HL-60 (cell line): ENCODE measurements at places on chromosomes 2 and 18.
A peak's percentile ranks its signal among the peaks of the same experiment; 100 is the strongest.

DNA sequence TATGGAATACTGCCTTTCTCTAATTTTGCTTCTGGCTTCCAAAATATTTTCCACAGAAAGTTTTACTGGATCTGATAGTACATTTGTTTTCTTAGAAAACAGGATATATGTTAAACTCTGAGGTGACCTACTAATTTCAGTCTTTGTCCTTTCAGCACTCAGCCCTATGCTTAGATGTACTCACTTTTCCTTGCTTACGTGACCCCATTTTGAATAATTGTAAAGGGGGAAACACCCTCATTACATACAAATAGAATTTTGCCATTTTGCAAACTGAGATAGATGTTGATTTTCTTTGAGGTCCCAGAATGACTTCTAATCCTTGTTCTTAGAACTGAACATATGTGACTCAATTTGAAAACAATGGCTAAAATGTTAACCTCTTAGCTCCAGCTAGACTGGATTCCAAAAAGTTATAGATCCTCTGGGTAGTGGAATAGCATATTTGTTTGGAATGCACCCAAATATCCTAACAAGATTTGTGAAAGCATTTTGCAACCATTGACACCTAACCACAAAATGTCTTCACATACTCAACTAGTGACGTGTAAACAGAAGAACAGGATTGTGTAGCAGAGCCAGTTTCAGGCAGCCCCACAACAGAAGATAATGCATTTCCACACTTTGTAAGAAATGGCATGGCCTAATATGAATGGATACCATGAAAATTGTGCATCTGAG is 44.8 kb upstream of the EHBP1 start:
- peak; percentile 4 for DNase-seq

- DNase-seq: no peak
Observed at GRCh38 chr2:208046686-208047085, 21.4 kb upstream of the PLEKHM3 start.

- DNase-seq: no peak
Observed at GRCh38 chr2:149670086-149670485, 82.5 kb upstream of the MMADHC start.

GRCh38 chr2:30628341-30628740 is 178.9 kb downstream of the CAPN13 start:
- no peak for DNase-seq

GRCh38 chr2:14752295-14752694 is 119.8 kb downstream of the LRATD1 start:
- DNase-seq: no peak

DNA sequence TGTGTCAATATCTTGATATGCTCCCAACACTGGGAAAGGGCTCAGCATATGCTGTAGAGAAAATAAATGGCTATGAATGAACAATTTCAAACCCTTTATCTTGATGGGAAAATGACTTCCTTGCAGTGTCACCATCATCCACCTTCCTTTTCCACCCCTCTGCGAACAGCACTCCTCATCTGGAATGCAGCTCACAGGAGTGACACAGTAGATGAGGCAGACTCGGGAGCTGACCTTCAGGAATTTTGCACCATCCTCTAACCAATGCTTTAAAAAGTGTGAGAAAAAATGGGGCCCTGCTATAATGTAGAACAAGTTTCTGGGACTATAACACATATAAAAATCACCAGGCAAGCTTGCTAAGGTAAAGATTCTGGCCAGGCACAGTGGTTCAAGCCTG is 41.3 kb upstream of the YPEL5 start:
- DNase-seq: no peak

DNA sequence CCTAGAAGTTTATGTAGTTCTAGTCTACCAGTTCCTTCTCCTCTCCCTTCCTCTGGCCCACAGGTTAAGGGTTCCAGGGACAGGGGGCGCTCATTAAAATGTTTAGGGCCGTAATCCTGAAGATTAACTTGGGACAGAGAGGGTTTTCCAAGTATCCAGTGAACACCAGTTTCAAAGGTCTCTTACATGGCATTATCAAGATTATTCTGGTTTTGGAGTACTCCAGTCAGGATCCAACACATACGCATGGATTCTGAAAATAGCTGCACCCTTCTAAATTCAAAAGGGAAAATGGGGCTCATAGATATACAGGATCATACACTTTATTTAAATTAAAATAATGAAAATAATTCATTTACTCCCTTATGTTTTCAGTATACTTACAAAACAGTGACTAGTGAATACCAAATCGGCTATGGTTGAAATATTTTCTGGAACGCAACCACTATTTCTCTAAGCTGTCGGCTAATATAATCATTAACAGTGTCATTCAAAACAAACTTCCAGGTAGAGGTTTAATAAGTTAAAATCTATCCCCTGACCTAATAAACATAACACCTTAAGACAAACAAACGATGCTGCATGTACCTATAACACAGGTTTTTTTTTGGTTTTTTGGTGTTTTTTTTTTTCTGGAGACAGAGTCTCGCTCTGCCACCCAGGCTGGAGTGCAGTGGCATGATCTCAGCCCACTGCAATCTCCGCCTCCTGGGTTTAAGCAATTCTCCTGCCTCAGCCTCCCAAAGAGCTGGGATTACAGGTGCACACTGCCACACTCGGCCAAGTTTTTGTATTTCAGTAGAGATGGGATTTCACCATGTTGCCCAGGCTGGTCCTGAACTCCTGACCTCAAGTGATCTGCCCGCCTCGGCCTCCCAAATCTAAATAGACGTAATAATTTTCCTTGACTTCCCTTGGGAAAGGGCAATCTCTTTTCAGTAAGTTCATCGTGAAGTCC is 44.7 kb downstream of the MGAT4A start:
- DNase-seq: no peak

DNA sequence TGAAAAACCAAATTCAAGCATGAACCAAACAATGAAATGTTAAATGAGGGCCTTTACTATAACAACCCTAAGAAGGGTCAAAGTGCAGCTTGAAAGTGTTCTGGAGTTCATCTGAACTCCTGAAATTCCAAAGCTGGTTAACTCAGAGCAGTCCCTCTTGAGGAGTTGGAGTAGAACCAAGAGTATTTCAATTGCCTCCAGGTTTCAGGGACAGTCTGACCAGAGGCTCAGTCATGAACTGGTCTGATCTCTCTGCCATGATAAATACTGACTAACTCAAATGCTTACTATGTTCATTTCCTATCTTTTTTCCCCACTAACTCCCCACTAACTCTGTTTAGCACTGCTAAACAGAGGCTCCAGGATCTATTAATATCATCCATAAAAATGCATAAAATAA is 2.7 kb downstream of the STARD7 start:
- no peak for DNase-seq

GRCh38 chr2:114108824-114109416 is 219.0 kb downstream of the ACTR3 start:
- DNase-seq: no peak

- no peak for DNase-seq
Observed at GRCh38 chr2:375270-375955, 87.5 kb upstream of the ALKAL2 start.

DNA sequence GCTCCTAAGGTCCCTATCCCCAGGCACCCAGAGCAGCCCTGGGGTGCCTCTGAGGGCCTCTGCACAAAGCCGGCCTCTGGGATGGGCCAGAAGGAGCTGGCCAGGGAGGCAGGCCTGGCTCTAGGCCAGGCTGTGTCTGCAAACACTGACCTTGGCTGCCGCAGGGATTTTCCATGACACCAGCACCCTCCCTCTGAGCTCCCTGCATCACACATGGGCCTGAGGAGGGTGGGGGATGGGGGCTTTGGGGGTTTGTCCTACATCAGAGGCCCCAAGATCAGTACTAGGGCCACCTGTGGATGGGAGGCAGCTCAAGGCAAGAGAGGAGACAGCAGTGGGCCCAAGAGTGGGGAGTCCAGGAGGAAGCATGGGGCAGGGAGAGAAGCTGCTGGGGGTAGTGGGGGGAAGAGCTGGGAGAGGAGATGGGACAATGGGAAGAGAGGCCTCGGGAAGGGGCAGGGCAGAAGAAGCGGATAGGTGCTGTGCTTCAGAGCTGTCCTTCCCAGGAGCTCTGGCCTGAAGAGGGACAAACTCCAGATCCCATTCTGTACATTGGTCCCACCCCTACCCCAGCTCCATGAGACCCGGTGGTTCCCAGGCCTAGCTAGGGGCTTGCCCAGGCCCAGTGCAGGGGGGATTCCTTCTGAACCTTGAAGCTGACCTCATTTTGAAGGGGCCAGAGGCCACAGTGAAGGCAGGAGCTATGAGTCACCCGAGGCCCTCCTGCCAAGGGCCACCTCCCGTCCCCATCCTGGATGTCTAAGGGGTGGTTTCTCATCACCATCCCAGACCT is 28.0 kb downstream of the KCNK3 start:
- DNase-seq: no peak

GRCh38 chr2:2875831-2876230 is 501.8 kb downstream of the EIPR1 start:
- DNase-seq: no peak

- DNase-seq: no peak
Observed at GRCh38 chr2:72895759-72896281, 8.6 kb downstream of the SPR start.

GRCh38 chr2:213161759-213162515 is 10.5 kb upstream of the IKZF2 start:
- no peak for DNase-seq

GRCh38 chr18:2515171-2515787 is 56.0 kb downstream of the METTL4 start:
- DNase-seq: no peak

DNA sequence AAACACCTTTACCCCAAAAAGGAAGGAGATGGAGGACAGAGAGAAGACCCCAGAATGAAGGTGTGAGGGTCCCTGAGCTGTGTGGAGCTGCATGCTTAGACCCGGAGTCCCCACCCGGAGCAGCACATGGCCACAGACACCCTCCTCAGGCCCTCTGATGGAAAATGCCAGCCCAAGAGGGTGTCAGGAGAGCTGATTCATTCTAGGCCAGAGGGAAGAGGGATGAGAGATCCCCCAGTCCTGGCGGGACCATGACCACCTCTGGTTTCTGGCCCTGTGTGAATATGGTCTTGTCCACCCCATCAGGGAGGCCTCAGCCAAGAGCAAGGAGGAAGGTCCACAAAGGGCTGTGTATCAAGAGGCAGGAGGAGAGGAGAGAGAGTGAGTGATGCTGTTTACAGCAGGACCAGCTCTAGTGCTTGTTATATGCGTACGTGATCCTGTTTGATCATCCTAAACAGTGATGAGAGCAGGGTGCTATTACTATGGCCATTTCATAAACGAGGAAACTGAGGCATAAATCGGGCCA is 186.6 kb upstream of the HAAO start:
- DNase-seq: no peak

DNA sequence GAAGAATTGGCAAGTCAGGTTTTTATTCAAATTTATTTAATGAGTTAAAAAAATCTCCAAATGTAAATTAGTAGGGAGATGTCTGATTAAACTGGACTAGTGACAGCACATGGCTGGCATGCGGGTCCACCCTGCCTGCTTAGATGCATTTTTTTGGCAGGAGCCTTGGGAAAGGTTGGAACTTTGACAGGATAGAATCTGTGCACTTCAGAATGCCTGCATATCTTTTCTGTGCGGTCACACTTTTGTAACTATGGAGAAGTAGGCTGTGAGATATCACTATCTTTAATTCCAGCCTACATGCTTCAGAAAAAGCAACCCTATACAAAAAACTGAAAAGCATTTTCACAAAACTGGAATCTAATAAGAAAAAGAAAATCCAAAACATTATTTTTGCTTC is 317.8 kb downstream of the MBD2 start:
- no peak for DNase-seq

DNA sequence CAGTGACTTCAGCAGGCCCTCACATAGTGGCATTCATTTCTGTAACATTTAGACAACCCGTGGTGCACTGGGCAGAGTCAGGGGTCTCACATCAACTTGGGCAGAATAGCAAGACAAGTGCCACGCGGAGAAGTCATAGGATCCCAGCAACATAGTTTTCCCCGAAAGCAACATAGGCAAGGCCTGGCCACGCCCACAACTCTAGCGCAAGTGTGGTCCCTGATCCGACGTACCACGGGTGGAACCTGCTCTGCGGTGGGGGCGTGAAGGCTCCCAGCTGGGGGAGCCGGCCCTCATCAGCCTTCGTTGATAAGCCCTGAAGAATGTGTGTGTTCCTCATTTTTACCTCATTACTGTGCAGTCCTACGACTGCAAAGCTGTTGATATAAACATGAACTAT is 261.2 kb downstream of the EIPR1 start:
- DNase-seq: no peak

DNA sequence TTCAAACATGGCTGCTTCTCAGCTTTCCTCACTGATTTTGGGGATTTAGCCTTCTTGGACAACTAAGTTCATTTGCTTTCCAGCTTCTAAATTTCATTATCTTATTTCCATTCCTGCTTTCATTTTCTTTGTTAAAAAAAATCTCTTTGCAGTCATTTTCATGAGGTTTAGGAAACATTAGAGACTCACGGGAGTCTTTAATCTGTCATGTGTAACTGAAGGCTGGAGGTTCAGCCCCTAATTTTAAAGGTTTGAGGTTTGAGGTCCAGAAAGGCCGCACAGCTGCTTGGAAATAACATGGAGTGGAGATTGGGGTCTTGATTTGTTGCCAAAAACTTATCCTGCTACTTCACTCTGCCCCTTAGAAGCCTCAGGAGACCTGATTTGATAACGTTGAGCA is 30.3 kb downstream of the PROKR1 start:
- DNase-seq: no peak

DNA sequence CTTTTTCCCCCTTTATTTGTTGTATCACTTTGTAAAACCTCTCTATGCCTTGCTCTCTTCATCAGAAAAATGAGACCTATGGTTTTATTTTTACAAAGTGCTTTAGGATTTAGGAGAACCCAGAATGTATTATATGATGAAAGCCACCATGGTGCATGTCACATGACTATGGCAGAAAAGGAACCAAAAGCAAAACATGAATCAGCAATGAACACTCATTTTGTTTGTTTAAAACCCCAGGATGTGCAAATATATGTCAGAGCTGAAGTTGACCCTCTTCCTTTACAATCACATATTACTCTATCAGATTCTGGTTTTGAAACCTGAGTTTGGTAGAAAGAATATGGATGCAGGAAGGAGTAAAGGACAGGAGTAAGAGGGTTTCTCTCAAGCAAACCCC is 70.0 kb downstream of the FIGN start:
- DNase-seq: no peak

GRCh38 chr2:70360661-70361270 is 58.9 kb upstream of the FAM136A start:
- no peak for DNase-seq

- DNase-seq: no peak
Observed at GRCh38 chr2:136001131-136001530, 15.7 kb upstream of the DARS1 start.

- DNase-seq: no peak
Observed at GRCh38 chr2:105755895-105756294, 11.2 kb downstream of the NCK2 start.

GRCh38 chr18:38307914-38308313 is 742.3 kb upstream of the CELF4 start:
- no peak for DNase-seq

DNA sequence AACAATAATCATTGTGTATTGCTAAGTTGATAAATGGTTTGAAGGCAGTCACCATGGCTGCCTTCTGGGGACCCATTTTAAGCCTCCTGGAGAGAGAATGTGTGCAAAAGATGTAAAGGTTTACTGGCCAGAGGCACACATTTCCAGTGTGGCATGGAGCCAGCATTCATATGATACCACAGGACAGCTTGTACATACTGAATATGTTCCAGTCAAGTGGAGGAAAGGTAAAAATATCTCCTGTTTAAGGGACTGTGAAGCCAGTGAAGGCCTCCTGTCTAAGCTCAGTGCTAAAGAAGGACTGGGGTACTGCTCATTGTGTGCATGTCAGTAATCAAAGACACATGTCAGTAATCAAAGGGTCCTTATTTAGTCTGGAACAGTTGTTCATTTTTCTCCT is 119.2 kb downstream of the BABAM2 start:
- no peak for DNase-seq

GRCh38 chr2:213189001-213189899 is 37.8 kb upstream of the IKZF2 start:
- no peak for DNase-seq
